Smooth muscle cell of bladder (primary cell): ENCODE measurements at places on chromosomes 5 and 9. TPM values are rescaled to one million over a fixed set of nuclear protein-coding genes. Genes with fewer than 3 reads are reported as not detected.

Gene SMIM33
- total RNA-seq, result not detected in 2 replicates

Gene CYSTM1
- total RNA-seq, result 10.7 and 11.4 TPM in 2 replicates

Gene CDKN2B-AS1
- 3.6 and 4.8 TPM in 2 replicates for total RNA-seq

Gene DRD1
- total RNA-seq, result under 0.01 and 0.14 TPM in 2 replicates

Gene QRFP
- not detected in 2 replicates for total RNA-seq

Gene REEP5
- total RNA-seq, result 39.3 and 54.1 TPM in 2 replicates

Gene SOX30
- total RNA-seq, result not detected in 2 replicates

Gene ARSI
- 22.2 and 26.8 TPM in 2 replicates for total RNA-seq

Gene DELE1
- 32.4 and 32.7 TPM in 2 replicates for total RNA-seq

Gene SGCD
- 9.2 and 16.5 TPM in 2 replicates for total RNA-seq

Gene HSPB3
- total RNA-seq, result not detected in 2 replicates

Gene GFM2
- 30.7 and 36.0 TPM in 2 replicates for total RNA-seq

Gene SPATA31C1
- total RNA-seq, result not detected in 2 replicates

Gene RASEF
- total RNA-seq, result 0.14 and 0.18 TPM in 2 replicates

Gene SHROOM1
- 2.5 and 2.6 TPM in 2 replicates for total RNA-seq

Gene ARHGEF39
- total RNA-seq, result 0.09 and 0.28 TPM in 2 replicates

Gene ZBTB6
- 12.9 and 13.6 TPM in 2 replicates for total RNA-seq

Gene SPINK6
- 3.1 and 15.6 TPM in 2 replicates for total RNA-seq

Gene SCGB3A1
- not detected in 2 replicates for total RNA-seq

Gene MCTP1
- 4.7 and 6.1 TPM in 2 replicates for total RNA-seq

Gene TYRP1
- 1.7 and 2.1 TPM in 2 replicates for total RNA-seq

Gene LPAR1
- total RNA-seq, result 101 and 119 TPM in 2 replicates
